ENCODE measurements at places on chromosomes 5 and 9.

DNA sequence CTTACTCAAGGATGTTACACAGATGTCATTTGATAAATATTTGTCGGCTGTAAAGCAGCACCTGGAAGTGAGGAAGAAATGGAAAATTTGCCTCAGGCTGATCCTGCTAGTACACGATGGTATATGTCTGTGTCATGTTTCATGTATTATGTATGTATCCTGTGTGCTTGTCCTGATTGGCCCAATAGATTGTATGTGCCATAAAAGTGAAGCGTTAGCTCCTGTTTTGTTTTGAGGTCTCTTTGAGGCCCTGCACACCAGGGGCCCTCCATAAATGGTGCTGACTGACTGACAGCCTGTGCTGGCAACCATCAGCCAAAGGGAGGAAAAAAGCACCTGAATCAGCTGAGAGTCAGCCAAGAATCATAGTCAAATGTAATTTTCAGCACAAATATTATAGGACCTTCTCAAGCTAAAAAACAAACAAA is 11.8 kb upstream of the LNPEP start:
- no peak for ATAC-seq

- peak; percentile 50 for ATAC-seq
Observed at GRCh38 chr9:23850242-23850689, 24.2 kb upstream of the ELAVL2 start.

- peak; percentile 29 for ATAC-seq
Observed at GRCh38 chr9:6224393-6225154, 9.0 kb downstream of the IL33 start.

DNA sequence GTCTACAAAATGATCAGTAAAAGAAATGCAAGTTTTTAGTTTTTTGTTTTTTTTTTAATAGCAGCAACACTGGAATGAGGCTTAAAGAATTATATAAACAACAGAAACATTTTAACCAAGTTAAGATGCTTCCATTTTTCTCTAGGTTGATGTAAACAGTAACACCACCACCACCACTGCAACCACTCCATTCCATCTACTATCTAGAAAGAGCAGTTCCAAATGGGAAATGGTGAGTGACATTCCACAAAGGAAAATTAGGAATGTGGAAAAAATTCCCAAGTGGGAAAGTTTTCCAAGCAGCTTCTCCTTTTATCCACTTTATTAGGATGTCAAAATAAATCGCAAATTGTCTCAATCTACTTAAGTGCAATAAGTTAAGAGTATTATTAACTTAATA is 32.6 kb downstream of the SLC38A9 start:
- no peak for ATAC-seq

DNA sequence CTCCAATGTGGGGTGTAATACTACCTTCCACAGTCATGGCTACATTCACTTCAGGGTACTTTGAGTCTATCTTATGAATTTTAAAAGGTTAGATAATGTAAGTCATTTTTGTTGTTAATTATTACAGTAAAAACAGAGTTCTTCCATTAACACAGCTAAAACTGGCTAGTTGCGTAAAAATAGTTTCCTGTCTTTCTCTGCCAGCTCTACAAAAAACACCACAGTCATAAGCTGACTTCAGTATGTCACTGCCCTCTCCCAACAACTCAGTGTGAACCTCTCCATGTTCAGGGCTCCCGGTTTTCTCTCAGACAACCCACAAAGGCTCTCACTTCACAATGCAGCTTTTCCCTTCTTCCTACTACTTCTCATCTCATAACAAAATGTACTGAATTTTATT is 84.8 kb upstream of the ITGA1 start:
- no peak for ATAC-seq

GRCh38 chr5:151903243-151903653 is 21.4 kb downstream of the GLRA1 start:
- no peak for ATAC-seq

DNA sequence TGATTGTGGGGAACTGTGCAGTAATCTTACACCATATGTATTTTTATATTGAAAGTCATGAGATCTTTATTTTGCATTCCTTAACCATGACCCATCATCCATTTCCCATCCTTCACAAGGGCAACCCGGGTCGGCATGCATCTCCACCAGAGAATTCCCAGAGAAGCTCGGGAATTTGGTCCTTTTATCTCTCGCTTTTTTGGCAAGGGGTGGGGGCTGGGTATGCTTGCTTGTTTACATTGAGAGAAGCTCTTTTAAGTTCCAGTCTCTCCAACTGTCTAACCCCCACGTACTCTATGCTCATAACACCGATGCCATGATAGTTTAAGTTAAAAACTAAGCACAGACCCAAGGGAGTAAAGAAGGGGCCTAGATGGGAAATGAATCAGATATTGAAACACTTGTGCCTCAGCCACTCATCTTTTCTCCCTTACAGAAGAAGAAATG is 109.9 kb upstream of the NFIB start:
- ATAC-seq = no peak

DNA sequence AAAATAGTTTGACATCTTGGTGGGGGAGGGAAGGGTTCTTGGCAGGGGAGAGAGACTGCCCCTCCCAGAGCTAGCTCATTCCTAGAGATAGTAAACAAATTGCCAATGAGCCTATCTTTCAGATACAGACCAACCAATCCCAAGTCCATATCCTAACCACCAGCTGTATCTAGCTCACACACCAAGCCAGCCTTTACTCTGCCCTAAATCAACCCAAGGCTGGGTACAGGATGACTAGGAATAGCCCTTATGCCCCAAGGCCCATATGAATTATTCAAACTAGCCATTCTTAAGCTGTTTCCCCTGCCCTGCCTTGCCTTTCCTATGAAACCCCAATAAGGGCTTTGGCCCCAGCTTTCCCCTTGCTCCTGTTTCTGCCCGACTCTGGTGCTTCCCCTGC is 281.3 kb upstream of the PANK3 start:
- no peak for ATAC-seq

DNA sequence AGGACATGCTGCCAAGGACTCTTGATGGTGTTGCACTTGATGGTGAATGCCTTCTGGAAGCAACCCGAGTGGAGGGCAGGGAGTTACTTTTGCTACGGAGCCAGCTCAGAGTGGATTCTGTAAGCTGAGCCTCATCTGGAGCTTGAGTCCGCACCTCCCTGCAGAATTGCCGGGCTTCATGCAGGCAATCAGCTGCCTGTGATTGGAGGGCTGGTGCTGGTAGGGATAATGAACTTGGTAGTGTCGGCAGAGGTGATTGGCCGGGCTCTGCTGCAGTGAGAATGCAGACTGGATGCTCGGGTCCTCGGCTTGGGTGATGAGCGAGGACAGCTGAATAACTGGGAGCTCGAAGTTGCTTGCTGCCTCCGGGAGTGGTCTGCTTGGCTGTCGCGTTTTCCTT is 23.1 kb downstream of the SLC25A25 start:
- ATAC-seq = peak; percentile 57

GRCh38 chr5:143074414-143074996 is 304.3 kb downstream of the ARHGAP26 start:
- ATAC-seq = no peak

GRCh38 chr9:113479174-113479621 is 15.7 kb downstream of the RGS3 start:
- no peak for ATAC-seq

DNA sequence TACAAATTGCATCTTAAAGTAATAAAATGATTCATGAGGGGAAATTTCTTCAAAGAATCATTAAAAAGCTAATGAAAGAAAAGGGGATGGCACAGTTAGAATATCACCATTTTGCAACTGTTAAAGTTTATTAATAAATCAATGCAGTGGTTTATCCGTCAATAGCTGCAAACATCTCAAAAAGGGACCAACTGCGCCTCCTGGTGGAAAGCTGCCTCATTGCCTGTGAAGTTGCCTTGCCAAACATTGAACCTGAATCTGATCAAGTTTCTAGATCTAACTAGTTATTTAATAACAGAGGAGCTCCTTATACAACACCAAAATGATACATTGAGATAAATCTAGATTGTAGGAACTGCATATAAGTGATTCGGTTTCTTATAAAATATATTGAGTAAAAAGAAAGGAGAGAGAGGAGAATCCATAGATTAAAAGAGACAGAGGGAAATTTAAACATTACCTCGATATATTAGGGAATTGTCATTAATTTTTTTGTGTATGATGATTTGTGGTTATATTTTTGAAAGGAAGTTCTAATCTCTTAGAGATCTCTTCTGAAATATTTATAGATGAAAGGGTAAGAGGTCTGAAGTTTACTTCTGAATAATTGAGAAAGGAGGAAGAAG is 6.9 kb upstream of the NDUFB6 start:
- ATAC-seq = no peak

DNA sequence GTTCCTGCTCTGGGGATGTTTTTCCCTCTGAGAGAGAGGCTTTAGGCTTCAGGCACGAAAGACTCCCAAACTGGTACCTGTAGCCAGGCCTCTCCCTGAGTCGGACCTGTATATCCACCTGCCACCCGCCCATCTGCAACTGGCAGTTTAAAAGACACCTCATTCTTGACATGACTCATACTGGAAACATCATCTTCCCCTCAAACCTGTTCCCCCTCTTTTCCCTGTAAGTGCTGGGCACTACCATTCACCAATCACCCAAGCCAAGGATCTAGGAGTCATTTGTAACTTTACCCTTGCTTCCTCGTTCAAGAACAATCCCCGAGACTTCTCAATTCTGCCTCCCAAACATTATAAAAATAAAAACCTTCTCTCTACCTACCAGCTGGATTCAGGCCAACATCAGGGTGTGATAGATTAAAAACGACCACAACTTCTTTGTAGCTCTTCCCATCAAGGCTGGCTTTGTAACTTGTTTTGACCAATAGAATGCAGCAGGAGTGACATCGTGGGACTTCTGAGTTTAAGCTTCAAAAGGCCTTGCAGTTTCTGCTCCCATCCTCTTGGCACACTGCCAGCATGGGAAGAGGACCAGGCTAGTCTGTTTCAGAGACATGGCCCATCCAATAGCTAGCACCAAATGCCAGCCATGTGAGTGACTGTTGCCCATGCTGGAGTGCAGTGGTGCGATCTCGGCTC is 1.8 kb upstream of the WDR31 start:
- ATAC-seq = no peak

DNA sequence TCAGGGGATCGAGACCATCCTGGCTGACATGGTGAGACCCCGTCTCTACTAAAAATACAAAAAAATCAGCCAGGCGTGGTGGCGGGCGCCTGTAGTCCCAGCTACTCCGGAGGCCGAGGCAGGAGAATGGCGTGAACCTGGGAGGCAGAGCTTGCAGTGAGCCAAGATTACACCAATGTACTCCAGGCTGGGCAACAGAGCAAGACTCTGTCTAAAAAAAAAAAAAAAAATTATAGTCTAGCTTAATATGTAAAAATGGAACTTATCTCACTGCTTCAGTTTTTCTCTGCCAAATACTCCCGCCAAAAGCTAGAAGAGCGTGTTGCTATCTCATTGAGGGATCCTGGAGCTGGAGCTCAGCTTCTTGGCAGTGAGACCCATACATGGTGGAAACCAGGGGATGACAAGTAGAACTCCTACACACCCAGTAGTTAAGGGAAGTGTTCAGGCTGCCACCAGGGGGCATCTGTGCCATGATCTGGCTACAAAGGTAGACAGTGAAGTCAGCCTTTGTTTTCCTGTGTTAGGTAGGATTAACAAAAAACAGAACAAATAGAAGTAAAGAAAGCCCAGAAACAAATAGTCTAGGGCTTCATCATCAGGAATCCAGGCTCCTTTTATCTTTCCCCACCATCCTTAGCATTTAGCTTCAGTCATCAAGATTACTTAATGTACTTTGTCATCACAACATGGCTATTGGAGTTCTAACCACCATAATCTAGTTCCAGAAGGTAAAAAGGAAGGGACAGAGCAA is 33.6 kb upstream of the GLIPR2 start:
- ATAC-seq = peak; percentile 89

- ATAC-seq = no peak
Observed at GRCh38 chr5:79074641-79075040, 5.1 kb downstream of the BHMT2 start.

- ATAC-seq = no peak
Observed at GRCh38 chr9:87383344-87384150, 114.1 kb upstream of the DAPK1 start.

- no peak for ATAC-seq
Observed at GRCh38 chr9:5897851-5898250, 7.2 kb downstream of the MLANA start.

DNA sequence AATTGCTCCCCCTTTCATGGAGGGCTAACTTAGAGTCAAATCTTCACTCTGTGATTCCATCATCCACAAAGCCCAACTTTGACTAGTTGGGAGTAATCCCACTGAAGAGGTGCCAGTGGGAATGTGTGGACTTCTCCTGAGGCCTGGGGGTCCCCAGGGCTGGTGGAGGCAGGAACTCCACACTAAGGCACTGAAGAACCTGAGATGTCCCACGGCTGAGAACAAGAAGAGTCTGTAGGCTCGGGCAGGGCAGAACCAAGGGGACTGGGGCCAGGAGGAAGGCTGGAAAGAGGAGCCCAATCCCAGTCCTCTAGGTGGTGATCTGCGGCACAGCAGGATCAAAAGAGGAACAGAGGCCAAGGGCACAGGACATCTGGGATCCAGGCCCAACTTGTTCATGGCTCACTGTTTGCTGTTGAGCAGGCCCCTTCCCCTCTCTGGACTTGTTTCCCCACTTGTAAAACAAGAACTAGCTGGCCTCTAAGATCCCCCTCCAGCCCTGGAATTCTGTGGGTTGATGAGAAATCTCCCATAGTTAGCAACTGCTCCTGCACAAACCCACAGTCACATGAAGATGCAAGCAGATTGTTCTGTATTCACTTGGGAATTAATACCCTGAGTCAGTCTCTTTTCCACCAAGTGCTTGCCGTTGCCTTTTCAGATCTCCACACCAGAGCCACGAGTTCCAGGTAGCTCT is 32.7 kb upstream of the ALDH1B1 start:
- no peak for ATAC-seq

- ATAC-seq = no peak
Observed at GRCh38 chr5:65364907-65365306, 116.8 kb downstream of the ADAMTS6 start.

GRCh38 chr5:165079389-165079788 is 1574.0 kb downstream of the MAT2B start:
- no peak for ATAC-seq

DNA sequence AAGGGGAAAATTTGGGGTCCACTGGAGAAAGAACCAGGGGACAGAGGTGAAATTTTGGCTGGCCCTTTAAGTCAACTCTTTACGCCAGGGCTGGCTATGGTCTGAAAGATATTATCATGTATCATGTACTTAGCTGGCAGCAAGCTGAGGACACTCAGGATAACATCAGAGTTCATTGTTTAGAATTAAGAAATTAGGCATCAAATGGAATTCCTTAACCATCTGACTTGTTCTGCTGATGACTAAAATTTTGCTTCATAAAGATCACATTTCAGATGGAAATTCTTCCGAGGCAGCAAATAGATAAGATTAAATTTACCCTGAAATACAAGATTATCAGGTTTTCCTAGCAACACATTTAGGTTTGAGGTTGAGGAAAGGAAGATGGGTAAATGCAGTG is 269.4 kb upstream of the KLF9 start:
- no peak for ATAC-seq

GRCh38 chr9:8282535-8282934 is 483.0 kb upstream of the DMAC1 start:
- ATAC-seq = no peak

GRCh38 chr9:131092548-131093440 is 3.5 kb upstream of the AIF1L start:
- no peak for ATAC-seq
